ENCODE measurements at places on chromosomes 16 and 17.

DNA sequence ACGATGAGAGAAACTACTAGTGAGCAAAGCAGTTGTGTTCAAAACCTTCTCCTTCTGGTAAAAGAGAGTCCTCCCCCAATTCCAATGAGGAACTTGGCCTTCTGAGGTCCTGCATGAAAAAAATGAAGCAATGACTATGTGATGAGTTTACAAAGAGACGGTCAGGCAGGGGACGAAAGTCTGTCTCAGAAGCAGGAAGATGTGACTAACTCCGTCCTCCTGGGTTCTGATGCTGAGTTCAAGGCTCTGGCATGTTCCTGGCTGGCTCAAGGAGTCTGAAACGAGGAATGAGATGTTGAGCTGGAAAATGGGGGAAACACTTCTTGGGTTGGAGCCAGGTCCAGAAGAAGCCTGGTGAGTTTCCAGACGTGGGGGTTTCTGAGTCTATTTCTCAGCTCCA lies 129.6 kb downstream of the CPPED1 start:
- no peak for DNase-seq

GRCh38 chr17:38867179-38867967 lies 2.5 kb upstream of the LASP1 start:
- DNase-seq: peak; percentile 67

- DNase-seq: no peak
Measured at GRCh38 chr16:56277075-56277474, 85.8 kb downstream of the GNAO1 start.

- DNase-seq: no peak
Measured at GRCh38 chr17:78974635-78975591, 4.8 kb downstream of the LGALS3BP start.

- no peak for DNase-seq
Measured at GRCh38 chr16:64153718-64154117, 968.1 kb downstream of the CDH11 start.

DNA sequence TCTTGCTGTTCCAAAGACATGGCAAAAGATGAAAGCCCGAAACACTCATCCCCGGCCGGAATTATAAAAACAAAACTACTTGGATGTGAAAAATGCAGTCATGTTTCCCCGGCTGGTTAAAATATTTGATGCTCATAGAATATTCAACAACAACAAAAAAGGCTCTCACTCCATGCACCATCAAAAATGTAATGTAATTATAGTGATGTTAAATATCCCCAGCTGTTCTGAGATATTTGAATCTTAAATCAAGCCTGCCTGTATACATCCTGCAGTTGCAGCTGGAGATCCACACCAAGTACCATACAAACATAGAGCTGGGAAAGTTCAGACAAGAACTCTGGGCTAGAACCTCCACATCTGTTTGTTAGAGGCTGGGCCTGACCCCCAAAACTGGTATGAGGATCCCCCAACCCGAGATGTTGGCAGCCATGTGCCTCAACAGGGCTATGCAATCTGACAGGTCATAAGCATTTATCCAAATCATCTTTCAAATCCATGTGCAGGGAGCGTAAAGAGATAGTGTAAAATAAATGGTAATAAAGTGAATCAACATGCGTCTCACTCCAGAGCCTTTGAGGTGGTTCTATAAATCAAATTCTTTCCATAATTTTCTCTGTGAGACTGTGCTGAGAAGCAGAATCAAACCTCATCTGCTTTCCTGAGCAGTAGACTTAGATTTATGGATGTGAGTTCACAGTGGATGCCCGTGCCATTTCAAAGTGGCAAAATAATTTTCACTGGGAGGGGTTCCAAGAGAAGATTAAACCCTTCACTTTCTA lies 12.7 kb downstream of the ASIC2 start:
- DNase-seq: no peak

DNA sequence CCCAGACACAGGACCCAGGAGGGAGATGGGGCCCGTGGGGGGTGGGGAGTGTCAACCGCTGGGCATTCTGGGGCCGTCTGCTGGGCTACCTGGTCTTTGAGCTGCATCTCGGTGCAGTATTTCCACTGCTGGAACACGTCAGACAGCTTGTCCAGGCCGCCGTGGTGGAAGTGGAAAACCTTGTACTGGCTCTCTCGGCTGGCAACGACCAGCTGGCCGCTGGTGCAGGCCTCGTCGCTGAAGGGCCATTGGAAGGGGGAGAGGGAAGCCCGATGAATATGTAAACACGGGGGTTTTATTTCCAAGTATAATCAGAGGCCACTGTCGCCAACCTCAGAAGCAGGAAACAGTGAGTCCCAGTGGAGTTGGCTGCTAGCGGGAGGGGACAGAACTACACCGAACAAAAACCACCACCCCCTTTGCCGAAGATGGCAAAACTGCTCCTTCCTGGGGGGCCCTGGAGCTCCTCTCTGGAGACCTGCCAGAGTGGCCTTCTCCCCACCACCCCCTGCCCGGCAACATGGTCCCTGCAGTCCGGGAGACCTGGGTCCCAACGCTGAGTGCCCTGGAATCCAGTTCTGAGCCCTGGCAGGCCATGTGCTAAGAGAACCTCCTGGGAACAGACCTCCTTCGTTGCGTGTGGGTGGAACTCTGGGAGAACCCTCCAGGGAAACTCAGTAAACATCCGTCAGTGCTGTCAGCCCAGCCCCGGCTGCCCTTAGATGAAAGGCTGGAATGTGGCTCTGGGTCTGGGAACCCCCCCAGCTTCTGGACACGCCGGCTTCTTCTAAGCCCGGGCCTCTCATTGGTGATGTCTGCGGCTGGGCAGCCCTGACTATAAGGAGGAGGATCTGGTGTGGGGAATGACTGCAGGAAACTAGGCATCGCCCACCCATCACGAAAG lies 84.1 kb downstream of the TBC1D16 start:
- DNase-seq: no peak

DNA sequence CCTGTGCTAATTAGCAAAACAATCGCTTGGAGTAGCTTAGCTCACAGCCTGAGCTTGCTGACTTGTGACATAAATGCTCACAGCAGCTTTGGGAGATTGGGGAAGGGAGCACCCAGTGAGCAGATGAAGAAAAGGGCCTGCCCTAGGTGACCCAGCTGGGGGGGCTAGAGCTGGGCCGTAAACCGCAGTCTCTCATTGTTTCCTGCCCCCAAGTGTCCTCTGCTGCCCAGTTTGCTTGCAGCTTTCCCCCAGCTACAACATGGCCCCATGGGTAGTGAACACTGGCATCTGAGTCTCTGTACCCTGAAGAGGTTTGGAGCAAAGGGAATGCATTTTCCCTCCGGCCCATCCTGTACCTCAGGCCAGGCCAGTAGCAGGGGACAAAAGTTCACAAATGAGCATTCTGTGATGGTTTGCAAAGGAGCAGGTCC lies 349.4 kb downstream of the SLC39A11 start:
- DNase-seq: no peak

- peak; percentile 26 for DNase-seq
Measured at GRCh38 chr16:67468731-67469130, 12.2 kb downstream of the ATP6V0D1 start.

- DNase-seq: no peak
Measured at GRCh38 chr16:5002699-5003143, 31.0 kb downstream of the NAGPA start.
